ENCODE measurements at places on chromosomes 16 and 17.

GRCh38 chr17:14196377-14196997 is 40.2 kb downstream of the CDRT15 start:
- no peak for DNase-seq

GRCh38 chr16:26668026-26668425 is 398.7 kb upstream of the C16orf82 start:
- DNase-seq, result no peak

GRCh38 chr17:50248255-50248654 is 26.0 kb upstream of the TMEM92 start:
- DNase-seq, result no peak

DNA sequence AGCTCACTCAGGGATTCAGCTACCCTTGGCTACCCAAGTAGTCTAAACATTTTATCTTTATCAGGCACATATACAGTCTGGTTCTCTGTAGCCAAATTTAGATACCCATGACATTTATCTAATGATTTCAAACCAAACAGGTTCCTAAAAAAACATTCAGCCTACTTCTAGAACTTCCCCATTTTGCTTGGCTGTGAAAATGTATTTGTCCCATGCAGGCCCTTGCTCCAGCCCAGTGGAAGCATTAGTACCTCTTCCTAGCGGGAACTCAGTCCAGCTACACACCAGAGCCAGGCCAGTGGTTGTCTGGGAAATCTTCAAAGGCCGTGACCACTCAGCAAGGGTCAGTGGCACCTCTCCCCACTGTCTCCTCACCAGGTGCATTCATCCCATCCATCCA is 26.2 kb upstream of the NAGLU start:
- DNase-seq, result no peak

DNA sequence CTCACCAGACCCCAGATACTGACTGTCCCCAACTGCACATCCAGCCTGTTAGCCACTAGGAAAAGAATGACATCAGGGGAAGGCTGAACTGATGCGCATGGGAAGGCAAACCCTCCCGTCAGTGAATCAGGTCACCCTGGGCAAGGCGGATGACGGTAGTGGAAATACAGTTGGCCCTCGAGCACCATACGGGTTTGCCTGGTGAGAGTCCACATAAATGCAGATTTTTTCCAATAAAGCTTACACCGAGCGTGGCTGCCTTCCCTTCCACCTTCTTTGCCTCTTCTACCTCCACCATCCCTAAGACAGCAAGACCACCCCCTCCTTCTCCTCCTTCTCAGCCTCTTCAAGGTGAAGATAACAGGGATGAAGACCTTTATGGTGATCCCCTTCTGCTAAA is 236.1 kb upstream of the TNRC6C start:
- no peak for DNase-seq
